ENCODE measurements at places on chromosomes 1 and 21. TPM values are rescaled to one million over a fixed set of nuclear protein-coding genes. Genes with fewer than 3 reads are reported as not detected.

The SLC30A10 gene
- total RNA-seq = not detected

The PLA2G4A gene
- 2.0 TPM for total RNA-seq

The NHLH1 gene
- total RNA-seq = 0.05 TPM

The RWDD3 gene
- total RNA-seq = 15.5 TPM

The TCHH gene
- total RNA-seq = 0.12 TPM

The TFAP2E gene
- not detected for total RNA-seq

The NCF2 gene
- total RNA-seq = 7.7 TPM

The OR13G1 gene
- total RNA-seq = not detected

The SLC26A9 gene
- total RNA-seq = 0.23 TPM

The RCOR3 gene
- total RNA-seq = 21.9 TPM

The SPOCD1 gene
- 70.0 TPM for total RNA-seq

The FAM72C gene
- 1.4 TPM for total RNA-seq

The FAM177B gene
- total RNA-seq = not detected

The AUNIP gene
- total RNA-seq = 1.6 TPM

The COL6A1 gene
- total RNA-seq = 174 TPM

The BACE2 gene
- total RNA-seq = 408 TPM

The ARHGEF19 gene
- 3.7 TPM for total RNA-seq

The KANK4 gene
- total RNA-seq = not detected

The SPRR5 gene
- total RNA-seq = not detected

The OR2T29 gene
- total RNA-seq = not detected

The CYB561D1 gene
- 6.7 TPM for total RNA-seq

The ZFP69 gene
- total RNA-seq = 2.1 TPM

The TFF3 gene
- 5.4 TPM for total RNA-seq

The UCK2 gene
- 57.7 TPM for total RNA-seq

The ZP4 gene
- total RNA-seq = not detected

The KLHDC7A gene
- total RNA-seq = not detected

The FBXO2 gene
- 0.12 TPM for total RNA-seq

The CIART gene
- 2.2 TPM for total RNA-seq
